ENCODE measurements at places on chromosomes 5 and 9.

GRCh38 chr9:107674721-107675277, 185.2 kb upstream of the KLF4 start:
- peak; percentile 6 for DNase-seq

- no peak for DNase-seq
These were observed 100.7 kb upstream of the MVB12B start for GRCh38 chr9:126225611-126226609.

GRCh38 chr9:128323212-128323730, 632 bp downstream of the COQ4 start:
- DNase-seq, result no peak

GRCh38 chr5:178356431-178356872, 123.8 kb upstream of the PHYKPL start:
- DNase-seq, result no peak

DNA sequence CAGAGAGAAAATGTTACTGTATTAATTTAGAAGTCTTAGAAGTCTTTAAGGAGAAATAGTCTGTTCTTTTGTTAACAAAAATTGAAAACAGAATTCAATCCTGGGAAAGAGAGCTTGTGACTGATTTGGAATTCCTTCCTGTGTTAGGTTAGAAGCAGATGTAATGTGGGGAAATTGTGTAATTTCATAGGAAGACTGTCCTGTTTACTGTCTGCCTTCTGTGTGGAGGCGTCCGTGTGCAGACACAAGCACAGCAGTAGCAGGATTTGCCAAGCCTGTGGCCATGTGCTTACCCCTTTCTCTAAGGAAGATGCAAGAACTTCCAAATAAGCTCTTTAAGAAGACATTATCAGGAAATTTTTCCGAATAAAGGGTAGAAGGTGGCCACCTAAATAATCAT, 36.7 kb upstream of the F2R start:
- no peak for DNase-seq

- DNase-seq, result no peak
These were observed 21.1 kb downstream of the ORM2 start for GRCh38 chr9:114350636-114351401.

DNA sequence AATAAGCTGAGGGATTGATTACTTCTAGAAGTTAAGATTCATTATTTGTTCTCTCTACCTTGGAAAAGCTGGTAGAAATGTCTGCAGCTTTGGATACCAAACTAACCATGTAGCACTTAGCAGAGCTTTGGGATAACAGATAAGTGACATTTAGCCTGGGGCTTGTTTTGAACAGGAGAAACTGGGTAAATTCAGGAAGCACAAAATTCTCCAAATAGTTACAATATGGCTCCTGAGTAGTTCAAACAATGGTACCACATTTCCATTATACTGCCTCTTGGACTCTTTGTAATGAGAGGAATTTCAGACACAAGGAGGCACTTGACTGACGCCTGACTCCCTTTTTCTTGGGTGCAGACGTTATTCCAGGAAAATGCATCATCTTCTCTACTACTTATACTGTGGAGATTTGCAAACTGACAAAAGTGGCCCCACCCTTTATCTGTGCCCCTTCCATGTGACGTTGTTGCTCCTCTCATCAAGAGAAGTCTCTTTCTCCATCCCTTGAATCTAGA, 22.5 kb downstream of the PRUNE2 start:
- DNase-seq, result no peak

GRCh38 chr9:123358181-123358905, 2.3 kb downstream of the CRB2 start:
- DNase-seq, result no peak

DNA sequence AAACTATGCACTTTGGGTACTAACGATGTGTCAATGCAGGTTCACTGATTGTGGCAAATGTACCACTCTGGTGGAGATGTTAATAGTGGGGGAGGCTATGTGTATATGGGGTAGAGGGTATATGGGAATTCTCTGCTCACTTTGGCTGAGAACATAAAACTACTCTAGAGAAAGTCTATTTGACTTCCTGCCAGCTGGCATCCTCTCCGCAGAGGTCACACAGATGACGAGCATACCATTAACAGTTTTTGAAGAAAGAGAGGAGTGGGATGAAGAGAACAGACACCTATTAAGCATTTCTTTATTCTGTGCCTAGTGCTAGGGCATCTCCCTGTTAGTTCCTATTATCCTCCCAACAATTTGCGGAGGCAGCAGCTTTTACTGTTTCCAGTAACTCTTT, 58.4 kb upstream of the TRIM32 start:
- no peak for DNase-seq

DNA sequence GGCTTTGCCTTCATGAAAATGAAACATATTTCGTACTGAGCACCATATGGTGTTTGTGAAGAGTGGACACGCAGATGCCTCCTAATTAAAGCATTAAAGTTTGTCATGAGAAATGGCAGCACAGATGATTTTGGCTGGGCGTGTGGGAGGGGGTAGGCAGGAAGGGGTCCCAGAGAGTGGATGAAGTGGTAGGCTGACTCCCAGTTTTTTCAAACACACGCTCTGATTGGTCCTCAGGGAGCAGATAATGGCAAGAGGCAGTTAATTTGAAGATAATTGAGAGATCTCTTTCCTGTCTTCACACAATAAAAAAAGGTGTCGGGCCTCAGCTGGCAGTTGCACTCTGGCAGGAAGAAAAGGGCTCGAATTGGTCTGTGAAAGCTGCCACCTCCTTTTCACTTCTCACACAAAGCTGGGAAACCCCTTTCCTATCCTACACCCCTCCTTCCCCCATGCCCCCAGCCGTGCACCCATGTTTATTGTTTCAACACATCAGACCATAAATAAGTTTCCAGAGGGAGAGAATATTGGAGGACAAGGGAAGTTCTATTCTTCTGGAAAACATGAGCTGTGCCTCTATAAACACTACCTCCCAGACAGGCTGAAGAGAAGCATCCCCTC, 429.6 kb downstream of the ARHGEF28 start:
- DNase-seq, result no peak

GRCh38 chr9:98565152-98566135, 143.3 kb downstream of the GABBR2 start:
- DNase-seq, result no peak

GRCh38 chr9:15416880-15417279, 5.8 kb upstream of the SNAPC3 start:
- DNase-seq, result peak; percentile 59

DNA sequence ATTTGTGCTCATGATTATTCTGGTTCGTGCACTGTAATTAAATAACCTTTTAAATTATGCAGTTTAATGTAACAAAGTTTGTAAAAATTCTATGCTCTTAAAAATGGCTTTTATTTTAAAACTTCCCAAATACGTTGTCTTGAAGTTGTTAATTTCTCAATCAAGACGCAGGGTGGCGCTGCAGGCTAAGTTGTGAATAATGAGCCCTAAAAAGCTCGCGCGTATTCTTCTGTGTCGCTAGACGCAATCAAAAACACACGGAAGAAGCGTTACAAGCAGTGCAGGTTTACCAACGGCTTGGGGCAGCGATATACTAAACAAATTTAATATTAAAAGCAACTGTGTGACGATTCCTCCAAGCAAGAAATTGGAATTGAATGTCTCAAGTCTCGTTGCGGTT, at the start of gene PCDHB4:
Gene PCDHB4 (plus strand): TSS at position 256 of the 400 bp plus-strand sequence. CDS start 181 bp downstream, outside the sequence.
- no peak for DNase-seq

DNA sequence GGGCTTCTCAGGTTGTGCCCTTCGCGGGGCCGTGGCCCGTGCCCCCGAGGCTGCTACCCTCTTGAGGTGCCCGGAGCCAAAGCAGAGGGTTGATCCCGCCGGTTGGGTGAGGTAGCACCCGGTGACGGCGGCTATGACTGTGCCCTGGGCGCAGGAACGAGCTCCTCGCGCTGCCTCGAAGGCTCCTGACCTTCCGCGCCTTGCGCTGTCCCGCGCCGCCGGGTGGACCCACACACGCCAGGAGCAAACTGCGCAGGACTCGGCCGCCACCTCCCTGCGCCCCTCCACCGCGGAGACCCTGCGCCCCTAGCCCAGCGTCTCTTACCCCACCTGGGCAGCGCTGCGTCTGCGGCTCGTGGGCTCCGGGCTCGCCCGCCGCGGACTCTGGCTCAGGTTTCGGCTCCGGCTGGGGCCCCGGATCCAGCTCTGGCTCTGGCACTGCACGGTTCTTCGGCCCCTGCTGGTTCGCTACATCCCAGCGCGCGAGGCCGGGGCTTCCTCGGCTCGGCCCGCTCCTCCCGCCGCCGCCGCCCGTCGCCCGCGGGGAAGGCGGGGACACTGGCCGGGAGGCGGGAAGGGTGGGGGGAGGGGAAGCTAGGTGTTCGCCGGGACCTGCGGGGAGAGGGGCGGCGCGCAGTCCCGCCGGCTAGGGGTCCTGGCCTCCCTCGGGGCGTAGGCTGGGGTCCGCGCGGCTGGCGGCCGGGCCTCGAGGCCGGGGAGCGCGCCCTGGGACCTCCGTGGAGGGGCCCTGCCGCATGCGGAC, 5.4 kb upstream of the PITX1 start:
- no peak for DNase-seq

- no peak for DNase-seq
These were observed 137.1 kb upstream of the ERCC6L2 start for GRCh38 chr9:95738438-95738837.

DNA sequence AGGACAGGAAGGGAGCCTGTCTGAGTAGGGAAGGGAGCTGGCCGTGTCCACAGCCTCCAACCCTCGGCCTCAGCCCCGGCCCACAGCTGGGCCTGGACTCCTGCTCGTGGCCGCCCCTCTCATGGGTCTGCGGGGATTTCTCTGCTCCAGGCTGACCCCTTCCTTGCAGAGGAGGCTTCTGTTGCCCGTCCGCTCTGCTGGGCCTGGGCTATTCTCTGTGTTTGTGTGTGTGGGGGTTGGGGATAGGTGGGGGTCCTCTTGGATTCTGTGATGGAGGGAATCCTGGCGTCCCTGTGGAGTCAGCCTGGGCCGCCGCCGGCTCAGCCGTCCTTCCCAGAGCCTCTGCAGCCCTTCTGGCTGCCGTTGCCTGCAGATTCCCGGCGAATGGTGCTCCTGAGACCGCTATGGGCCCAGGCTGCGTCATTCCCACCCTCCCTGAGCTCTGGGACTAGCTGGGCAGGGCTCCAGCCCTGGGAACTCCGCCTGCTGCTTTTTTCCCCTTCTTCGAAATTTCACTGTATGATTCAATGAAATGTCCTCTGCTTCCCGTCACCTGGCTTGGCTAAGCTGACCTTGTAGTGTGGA, 64.2 kb downstream of the FGF18 start:
- DNase-seq, result no peak

- no peak for DNase-seq
These were observed 476.0 kb downstream of the SPATA31A7 start for GRCh38 chr9:61665829-61666228.

DNA sequence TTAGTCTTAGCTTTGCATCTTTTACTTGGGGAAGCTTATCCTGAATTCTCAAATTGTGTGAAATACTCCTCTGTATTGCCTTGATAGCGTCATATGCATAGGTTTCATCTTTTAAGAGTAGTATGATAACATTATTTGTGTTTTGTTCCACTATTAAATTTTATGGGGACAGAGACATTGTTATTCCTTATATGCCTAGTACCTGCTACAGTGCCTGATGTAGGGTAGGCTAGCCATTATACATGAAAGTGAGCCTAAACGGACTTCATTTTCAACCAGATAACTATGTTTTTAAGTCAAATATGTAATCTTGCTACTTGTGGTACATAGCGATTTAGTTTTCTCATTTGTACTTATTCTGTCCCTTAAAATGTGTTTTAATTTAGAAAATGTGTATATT, 105.9 kb downstream of the DMXL1 start:
- no peak for DNase-seq

GRCh38 chr5:15209053-15209762, 290.8 kb upstream of the FBXL7 start:
- DNase-seq, result no peak
